ENCODE measurements at places on chromosomes 12 and 14.

DNA sequence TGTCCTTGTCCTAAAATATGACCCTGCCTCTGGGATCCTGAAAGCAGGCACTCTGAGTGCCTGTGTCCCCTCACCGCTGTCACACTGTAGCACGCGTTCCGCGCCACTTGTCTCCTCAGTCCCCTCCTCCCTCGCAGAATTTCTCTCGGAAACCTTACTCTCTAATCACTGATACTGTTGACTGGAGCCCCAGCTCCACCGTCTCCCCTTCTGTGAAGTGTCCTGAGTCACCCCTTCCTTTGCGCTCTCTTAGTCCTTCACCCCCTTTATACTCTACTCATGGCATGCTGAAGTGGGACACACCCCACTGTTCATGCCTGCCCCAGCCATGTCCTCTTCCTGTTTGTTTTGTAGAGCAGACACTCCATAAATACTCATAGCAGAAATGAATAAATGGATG lies 104.7 kb downstream of the ZNF664 start:
- no peak for DNase-seq

DNA sequence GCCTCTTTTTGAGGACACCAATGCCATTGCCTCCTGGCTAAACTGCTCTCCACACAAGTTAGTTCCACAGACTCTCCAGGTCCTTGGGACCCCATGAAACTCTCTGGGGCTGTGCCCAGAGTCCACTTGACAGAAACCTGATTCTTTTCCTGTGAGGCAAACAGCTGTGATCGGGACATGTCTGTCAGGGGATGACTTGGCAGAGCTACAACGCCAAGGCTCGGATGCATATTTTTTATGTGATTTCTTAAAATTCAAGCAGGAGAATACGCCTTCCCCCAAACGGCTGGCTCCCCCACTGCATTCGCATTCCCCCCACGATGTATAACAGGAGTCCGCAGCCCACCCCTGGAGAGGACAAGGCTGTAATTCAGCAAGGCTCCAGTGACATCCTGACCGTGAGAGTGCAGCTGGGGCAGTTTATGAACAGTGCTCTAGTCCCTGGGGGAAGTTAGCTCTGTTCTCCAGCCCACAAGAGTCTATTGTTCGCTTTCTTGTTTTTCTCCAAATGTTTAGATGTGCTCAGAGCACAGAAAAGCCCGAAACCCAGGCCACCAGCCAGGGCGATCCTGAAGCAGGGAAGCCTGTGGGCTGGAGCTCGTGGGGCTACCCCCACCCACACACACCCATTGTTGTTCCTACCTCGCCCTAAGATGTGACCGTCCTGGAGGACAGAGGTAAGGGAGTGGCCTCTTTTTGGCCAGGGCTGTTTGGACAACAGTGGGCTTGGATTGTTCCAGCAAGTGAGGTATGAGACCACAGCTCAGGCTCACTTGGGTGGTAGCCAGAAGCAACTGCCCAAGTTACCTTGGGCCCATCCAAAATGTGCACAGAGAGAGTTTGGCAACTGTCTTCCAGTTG lies 159.5 kb downstream of the ZFP36L1 start:
- DNase-seq, result no peak

DNA sequence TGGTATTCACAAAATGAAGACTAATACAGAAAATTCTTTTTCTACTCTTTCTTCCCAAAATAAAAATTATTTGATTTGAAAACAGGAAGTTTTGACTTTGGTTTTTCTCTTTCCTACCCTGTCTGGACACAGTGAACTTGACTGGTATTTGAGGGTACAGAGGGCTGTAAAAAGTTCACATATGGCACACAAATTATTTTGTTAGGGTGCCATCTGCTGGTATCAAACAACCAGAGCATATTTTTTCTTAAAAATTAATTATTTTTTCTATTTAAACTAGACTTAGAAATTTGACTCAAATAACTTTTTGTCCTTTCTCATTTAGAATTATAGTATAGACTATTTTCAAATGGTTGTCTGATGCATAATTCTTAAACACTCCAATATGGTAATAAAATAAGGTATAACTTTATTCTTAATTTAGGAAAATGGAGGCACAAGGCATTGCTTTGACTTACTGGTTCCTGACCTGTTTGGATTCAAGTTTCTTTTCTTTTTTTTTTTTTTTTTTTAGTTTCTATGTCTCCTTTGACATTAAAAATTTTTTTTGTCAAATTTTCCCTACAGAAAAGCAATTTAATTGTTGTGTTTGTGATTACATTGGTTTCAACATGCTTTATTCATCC lies 390.6 kb downstream of the PRKD1 start:
- DNase-seq, result no peak

DNA sequence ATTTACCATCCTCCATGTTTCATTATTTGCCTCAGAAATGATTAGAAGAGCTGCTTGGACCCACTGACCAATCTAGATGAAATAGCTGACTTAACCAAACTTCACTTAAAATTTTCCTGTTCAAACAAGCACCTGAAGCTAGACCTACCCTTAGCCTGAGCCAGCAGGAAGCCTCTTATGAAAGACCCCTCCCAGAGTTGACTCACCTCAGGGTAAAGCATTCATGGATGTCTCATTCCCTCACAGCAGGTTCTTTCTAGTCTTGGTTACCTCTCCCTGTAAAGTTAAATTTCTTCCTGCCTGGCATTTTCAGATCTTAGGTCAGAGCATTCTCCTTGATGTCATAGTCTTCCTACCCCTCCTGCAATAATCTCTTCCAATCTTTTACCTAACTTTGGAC lies 1209.8 kb downstream of the FLRT2 start:
- no peak for DNase-seq

DNA sequence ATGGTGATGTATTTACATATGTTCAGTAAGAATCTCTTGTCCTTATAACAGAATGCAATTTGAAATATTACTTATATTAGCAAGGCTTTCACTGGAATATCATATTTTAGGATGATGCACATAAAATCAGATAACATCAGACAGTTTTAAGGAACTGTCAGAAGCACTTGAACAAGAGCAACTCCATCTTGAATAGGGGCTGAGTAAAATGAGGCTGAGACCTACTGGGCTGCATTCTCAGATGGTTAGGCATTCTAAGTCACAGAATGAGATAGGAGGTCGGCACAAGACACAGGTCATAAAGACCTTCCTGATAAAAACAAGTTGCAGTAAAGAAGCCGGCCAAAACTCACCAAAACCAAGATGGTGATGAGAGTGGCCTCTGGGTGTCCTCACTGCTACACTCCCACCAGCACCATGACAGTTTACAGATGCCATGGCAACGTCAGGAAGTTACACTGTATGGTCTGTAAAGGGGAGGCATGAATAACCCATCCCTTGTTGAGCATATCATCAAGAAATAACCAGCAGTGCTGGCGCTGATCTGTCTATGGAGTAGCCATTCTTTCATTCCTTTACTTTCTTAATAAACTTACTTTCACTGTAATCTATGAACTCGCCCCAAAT lies 27.6 kb upstream of the ETV6 start:
- peak; percentile 29 for DNase-seq

DNA sequence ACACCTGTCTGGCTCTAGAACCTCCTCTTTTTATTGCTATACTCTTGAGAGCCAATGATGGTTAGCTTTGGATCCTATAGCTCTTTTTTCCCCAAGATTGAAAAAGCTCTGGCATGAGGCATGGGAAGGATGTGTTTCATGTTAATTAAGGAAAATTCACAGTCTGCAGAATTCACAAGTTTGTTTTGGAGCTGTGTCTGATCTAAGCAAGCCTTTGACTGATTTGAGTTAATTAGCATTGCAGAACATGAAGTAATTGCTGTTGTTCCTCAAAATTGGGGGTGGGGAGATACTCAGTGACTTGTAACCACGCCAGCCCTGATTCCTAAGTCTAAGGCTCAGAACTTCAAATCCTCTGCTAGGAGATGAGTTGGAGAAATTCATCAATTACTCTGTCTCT lies 205.0 kb downstream of the SUDS3 start:
- DNase-seq, result no peak

DNA sequence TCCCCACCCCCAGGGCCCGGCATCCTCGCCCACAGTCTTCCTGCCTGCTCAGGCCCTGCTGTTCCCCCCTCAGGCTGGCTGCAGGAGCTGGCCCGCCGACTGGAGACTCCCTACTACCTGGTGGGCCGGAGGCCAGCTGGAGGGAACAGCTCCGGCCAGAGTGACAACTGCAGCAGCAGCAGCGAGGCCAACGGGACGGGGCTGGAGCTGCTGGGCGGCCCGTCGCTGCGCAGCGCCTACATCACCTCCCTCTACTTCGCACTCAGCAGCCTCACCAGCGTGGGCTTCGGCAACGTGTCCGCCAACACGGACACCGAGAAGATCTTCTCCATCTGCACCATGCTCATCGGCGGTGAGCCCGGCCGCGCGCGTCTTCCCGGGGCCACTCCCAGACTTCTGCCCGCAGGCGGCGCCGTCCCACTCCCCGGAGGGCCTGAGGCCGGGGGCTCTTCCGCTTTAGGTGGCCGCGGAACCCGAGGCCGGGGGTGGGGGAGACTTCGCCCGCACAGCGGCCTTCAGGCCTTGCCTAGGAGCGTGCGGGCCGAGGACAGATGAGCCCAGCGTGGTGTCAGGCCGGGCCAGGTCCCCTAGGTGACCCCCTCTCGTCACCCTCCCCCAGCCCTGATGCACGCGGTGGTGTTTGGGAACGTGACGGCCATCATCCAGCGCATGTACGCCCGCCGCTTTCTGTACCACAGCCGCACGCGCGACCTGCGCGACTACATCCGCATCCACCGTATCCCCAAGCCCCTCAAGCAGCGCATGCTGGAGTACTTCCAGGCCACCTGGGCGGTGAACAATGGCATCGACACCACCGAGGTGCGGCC lies 10.2 kb downstream of the KCNH3 start:
- DNase-seq, result no peak

DNA sequence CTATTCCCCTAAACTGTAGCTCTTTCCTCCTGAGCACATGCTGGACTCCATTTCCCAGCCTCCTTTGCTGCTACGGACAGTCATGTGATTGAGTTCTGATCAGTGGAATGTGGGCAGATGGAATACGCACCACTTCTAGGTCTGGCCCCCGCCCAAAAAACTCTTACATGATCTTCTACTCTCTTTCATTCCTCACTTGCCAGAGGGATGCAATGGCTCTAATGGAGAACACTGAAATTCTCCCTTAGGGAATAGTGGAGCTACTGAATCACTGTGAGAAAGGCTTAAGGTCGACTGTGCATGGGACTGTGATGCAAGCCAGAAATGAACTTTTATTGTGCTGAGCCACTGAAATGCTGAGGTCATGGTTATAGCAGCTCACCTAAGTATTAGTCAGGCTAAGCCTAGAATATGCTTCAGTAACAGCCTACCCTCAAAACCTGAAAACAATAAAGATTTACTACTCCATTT lies 13.0 kb upstream of the TMED2 start:
- no peak for DNase-seq

DNA sequence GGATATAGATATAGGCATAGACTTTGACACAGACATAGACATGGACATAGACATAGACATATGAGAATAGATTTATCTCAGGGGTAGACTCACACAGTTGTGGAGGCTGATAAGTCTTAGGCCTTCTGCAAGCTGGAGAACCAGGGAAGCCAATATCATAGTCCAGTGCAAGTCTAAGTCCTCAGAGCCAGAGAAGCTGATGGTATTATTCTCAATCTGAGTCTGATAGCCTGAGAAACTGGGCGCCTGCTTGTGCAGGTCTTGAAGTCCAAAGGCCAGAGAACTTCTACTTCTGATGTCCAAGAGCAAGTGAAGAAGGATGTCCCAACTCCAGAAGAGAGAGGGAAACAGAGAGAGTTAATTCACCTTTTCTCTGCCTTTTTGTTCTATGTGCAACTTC lies 476.5 kb downstream of the SLC6A15 start:
- DNase-seq, result no peak

DNA sequence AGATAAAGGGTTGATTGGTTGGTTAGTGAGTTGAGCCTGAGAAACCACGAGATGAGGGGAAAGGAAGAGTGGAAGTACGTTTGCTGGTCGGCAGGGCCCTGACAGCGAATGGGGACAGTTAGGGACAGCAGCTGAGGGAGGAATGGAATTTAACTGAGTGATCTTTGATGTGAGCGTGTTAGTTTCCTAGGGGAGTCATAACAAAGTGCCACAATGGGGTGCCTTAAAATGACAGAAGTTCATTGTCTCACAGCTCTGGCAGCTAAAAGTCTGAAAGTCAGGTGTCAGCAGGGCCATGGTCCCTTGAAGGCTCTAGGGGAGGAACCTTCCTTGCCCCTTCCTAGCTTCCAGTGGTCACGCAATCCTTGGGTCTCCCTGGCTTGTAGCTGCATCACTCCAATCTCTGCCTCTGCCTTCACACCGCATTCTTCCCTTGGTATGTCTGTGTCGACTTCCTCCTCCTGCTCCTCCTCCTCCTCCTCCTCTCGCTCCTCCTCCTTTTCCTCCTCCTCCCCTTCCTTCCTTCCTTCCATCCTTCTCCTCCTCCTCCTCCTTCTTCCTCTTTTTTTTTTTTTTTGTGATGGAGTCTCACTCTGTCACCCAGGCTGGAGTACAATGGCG lies 26.0 kb upstream of the RIN3 start:
- DNase-seq, result no peak

DNA sequence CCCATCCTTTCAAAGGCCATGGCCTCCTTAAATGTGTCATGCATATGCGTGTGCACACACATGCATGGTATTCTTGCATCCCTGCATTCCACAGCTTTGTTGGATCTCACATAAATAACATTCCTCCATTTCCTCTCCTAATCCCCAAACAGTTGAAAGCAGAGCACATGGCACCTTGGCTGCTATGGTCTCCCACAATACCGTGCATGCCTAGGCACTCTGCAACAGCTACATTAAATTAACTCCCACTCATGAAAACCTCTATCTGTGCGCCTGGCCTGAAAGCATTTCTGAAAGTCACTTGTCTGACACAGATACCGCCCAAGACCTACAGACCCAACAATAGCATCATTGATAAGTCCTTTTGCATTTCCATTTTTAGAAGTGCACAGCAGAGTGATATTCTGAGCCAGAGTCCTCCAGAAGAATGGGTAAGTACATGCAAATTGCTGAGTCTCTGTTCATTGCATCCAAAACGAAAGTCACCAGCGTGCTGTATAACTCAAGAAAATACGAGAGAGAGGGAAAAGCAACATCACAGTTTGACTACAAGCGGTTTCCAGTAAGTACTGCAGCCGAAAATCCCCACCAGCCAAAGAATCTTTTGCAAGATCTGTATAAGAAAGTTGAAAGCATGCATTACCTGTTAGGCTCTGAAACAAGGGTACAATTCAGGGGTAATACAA lies 436 bp downstream of the ASB2 start:
- DNase-seq, result no peak

- DNase-seq, result no peak
Measured at GRCh38 chr12:26281320-26281719, 85.9 kb downstream of the SSPN start.

DNA sequence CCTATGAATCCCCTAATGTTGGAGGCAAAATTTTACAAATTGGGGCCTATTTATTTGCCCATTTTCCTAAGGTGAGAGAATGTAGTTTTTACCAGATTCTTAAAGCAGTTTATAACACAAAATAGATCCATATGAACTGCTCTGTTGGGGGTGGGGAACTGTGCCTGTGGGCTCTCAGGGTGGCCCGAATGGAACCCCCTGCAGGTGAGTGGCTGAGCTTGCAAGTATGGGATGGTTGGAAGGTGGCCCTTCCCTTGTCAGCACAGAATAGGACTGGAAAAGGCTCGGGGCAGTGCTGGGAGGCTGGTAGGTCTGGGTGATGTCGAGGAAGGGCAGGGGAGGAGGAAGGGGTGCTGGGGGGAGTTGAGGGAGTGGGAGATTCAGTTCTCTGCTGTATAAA lies 4.9 kb downstream of the VSX2 start:
- DNase-seq, result no peak
